ENCODE measurements at places on chromosomes 11 and 22.

DNA sequence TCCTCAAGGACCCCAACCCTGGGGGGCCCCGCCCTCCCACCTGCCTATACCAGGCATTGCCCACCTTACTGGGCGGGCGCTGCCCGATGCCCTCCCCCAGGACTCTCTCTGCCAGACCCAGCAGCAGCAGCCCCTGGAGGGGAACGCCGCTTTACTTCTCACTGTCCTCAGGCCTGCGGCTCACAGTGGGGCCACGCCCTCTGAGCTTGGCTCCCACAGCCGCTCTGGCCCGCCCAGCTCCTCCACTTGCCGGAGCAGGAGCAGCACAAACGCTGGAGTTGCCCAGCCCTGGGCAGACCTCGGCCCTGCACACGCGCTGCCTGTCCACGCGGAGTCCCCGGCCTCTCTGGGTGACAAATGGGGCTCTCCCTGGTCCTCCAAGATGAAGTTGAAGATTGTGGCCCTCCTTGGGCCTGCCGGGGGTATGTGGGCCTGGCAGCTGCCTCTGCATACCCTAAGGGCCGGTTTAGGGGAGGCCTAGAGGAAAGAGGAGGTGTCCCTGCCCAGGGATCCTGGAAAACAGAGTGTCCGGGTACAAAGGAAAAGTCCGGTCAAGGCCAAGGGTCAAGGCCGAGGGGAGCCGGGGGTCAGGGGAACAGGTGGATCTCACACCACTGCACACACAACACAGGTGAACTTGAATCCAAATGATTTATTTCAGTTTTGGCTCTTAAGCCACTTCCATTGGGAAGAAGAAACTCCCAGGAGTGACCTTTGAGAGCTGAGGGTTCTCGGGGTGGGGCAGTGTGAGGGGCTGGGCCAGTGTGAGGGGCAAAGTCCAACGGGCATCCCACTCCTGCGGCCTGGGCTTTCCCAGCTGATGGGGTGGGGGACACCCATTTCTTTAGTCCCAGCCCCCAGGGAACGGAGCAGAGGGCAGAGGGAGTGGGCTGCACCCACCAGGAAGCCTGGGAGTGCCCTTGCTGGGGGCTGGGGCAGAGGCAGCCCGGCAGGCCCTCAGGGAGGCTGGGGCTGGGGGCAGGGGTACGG lies 674 bp upstream of the BAIAP2L2 start:
- no peak for DNase-seq

GRCh38 chr11:47992959-47993820 lies 12.8 kb downstream of the PTPRJ start:
- no peak for DNase-seq

- DNase-seq = no peak
Measured at GRCh38 chr22:40479126-40479800, 108.9 kb downstream of the SGSM3 start.

DNA sequence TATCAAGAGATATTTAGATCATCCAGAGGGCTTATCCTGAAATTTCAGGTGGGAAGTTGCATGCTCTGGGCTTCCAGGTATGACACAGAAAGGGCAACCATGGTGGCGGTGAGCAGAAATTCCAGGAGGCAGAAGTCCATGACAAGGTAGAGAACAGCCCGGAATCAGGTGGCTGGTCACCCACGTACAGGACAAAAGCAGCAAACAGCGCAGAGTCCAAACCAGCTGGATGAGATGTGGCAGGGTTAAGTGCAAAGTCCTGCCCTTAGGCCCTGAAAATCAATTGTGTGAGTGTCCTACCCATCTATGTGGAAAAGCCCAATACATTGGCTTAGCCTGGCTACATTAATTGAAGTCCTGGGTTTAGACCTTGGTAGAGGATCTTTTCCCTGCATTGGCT lies 11.6 kb downstream of the PPFIBP2 start:
- DNase-seq = no peak

GRCh38 chr11:44950625-44951476 lies at the start of gene TP53I11:
Gene TP53I11 (minus strand): TSS chr11:44950883. CDS start chr11:44938335, 12,548 bp downstream.
- DNase-seq = no peak

- no peak for DNase-seq
Measured at GRCh38 chr11:78149646-78150045, 10.2 kb upstream of the ALG8 start.

GRCh38 chr22:31616315-31616980 lies 45.6 kb downstream of the PISD start:
- no peak for DNase-seq

DNA sequence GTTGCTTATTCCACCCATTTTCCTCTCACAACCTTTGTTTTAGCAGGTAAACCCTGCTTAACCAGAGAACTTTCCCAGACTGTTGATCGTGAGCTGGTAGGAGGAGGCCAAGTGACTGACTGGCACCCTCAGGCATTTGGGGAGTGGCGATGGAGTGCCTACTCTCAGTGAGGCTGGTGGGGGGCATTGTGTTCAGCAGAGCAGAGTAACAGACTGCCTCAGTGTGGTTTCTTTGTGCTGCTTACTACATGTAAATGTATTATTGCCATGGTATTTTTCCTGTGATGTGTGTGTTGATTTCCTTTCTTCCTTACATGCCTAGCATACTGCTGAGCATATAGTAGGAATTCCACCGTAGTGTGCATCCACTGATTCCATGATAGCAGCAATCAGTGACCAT lies 2.6 kb downstream of the MARK2 start:
- DNase-seq = no peak

DNA sequence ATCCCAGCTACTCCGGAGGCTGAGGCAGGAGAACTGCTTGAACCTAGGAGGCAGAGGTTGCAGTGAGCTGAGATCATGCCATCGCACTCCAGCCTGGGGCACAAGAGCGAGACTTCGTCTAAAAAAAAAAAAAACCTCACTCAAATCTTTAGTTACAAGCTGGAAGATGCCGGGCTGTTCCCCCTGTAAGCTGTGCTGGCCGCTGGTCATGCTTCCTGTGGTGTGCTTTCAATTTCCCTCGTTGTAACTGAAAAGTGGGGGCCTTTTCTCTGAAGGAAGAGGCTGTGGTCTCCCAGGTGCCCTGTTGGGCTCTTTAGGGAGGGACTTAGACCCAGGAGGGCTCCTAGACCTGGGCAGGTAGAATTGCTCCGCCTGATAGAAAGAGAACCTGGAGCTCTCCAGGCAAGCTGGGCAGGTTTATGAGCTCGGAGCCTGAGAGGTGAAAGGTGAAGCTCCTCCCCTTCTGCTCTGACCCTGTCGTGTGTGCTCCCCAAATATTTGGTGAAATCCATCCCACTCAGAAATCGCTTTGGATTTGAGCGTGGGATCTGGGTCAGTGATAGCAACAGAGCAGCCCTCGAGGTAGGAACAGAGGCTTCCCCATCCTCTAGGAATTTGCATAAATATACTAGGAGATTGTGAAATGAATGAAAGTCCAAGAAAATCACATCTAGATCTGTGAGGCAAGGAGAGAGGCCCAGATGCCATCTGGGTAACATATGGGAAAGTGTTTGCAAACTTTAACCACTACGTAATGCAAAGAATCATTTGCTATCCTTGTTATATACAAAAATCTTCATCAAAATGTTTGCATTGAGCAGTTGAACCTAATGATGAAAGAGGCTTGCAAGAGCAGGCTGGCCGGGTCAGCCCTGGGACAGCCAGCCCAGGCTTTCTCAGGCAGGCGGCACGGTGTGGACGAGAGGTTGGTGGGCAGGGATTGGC lies 154.3 kb downstream of the FBXO7 start:
- no peak for DNase-seq

DNA sequence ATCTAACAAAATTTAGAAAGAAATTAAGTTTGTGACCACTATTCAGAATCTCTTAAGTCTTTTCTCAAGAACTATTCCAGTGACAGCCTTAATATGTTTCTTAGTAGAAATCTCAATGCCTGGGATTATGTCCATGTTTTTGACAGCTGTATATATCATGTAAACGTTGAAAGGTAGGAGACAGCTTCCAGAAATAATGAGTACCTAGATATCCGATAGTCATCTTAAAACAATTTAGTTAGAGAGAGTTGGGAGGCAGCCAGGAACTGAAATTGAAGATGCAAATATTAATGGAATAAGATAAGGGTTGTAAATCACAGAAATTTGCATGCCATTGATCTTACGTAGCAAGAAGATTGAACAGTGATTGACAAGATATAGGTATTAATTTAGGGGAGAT lies 955.2 kb downstream of the JRKL start:
- DNase-seq = no peak

DNA sequence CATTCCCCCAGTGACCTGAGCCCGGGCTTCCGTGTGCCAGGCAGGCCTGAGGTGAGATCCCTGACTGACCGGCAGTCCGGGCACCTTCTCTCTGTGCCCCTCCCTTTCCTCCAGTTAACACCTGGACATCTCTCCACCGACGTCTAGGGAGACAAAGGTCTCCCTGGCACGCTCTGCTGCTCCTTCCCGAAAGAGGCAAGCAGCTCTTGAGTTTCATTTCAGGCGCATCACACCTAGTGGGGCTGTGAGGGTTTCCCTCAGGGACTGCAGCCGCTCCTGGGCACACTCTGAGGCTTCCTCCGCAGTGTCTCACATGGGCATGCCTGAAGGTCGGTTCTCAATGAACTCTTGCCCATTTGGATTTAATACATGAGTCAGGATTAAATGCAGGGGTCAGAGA lies 322.7 kb downstream of the CTTN start:
- no peak for DNase-seq

DNA sequence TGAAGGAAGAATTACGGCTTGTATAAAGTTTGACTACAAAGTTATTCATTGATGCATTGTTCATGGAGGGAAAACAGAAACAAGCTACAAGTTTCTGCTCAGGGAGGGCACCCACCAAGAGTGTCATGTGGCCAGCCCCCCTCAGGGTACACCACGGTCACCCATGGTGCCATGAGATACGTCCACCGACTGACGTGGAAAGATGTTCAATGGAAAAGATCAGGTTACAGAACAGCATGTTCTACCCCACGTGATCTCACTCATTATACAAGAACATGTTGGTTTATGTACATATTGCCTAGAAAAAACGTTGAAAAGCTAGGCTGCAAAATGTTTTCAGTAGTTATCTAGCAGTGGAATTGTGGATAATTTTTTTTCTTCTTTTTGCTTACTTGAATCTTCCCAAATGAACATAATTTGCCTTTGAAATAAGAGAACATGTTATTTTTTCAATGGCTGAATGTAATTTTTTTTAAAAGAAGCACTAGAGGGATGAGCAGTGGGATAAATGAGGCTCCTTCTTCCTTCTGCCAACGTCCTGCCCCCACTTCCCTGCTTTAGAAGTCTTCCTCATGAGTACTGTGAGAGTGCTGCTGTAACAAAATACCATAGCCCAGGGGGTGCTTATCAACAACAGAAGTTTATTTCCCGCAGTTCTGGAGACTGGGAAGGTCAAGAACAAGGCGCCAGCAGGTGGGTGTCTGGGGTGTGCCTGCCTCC lies 22.5 kb downstream of the RCN1 start:
- no peak for DNase-seq

DNA sequence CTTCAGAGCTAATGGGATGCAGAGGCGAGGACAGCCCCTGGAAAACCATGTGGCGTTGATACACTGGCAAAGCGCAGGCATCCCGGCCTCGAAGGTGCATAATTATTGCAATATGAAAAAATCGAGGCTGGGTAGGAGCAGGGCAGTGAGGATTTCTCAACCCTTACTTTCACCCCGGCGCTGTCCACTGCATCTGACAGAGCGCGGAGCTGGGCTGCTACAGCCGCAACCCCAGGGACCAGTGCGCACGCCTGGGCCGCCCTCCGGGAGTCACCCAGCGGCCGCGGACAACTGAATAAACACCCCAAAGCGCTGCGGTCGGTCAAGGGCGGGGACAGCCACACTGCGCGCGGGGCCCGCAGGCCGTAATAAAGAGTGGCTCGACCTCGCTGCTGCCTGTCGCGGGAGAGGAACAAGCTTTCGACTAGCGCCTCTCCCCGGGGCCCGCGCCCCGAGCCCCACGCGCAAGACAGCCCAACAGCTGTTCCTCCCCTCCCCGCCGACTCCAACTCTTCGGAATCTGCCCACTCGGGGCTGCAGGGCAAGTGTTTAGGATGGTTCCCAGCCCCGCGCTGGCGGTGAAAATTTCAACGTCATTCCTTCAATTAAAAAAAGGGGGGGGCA lies 3.6 kb upstream of the WT1 start:
- DNase-seq = no peak

DNA sequence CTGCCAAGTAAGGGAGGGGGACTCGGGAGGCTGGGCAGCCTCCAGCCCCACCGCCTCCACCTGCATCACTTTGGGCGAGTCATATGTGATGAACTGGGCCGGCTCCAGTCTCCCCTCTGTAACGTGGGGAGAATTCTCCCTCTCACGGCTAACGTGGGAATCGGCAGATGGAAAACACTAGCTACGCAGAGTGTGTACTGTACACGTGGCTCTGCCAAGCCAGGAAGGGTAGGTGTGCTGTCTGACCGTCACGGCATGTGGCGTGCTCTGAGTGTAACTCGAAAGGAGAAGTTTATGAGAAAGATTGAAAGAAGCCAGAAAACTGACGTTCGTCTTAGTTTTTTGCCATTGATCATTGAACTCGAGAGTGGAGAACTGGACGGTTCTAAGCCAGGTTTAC lies 13.7 kb downstream of the TRMU start:
- DNase-seq = no peak

DNA sequence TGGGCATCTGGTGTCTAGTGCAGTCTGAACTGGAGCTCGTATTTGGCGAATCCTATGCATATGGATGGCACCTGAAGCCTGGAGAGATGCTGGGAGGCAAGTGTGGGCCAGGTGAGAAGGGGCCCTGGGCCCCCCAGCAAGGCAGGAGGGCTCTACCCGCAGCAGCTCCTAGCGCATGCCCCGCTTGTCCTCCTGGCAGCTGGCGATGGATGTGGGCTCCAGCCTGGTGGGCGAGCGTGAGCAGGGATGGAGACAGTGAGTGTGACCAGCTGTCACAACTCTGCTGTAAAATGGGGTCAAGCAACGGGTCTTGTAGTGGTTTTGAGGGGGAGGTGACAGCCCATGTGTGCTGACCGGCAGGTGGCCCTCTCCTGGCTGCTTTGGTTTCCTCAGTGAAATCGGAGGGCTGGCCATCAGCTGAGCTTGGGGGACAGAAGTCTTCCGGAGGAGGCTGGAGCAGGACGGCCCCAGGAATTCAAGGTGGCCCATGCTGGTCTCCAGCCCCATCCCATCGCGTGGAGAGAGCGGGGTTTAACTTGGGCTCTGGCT lies 12.0 kb downstream of the FRMD8 start:
- DNase-seq = no peak

DNA sequence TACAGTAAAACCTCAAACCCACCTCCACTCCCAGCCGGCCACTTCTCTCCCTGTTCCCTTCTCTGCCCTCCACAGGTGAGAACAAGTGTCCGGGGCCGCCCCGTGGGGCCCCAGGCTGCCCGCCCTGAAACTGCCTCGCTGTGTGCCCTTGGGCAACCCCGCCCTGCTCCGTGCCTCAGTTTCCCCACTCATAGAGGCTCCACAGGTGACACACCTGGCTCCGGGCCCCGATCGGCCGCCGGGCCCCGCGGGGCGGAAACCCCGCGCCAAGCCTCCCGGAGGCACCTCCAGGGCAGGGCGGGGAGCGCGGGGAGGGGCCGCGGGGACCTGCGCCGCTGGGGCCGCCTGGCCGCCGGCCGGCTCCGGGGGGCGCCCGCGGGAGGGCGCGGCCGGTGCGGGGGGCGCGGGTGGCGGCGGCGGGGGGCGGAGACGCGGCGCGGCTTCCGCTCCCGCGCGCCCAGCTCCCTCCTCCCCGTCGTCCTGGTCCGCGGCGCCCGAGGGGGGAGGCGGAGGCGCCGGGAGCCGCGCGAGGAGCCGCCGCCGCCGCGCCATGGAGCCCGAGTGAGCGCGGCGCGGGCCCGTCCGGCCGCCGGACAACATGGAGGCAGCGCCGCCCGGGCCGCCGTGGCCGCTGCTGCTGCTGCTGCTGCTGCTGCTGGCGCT lies at the start of gene LRP5:
LRP5 (plus strand) TSS at position 475 of the 663 bp plus-strand sequence; CDS start at position 599, 124 bp downstream.
- no peak for DNase-seq
